Activated naive CD8-positive, alpha-beta T cell treated with anti-CD3 and anti-CD28 coated beads, Interleukin-2, amount 50 U/mL, for 24 hours (primary cell): ENCODE measurements at places on chromosomes 1 and 21.

- no peak for DNase-seq
- H3K27me3 ChIP-seq, result no peaks in the 10 kb centered on the region
- H3K4me1 ChIP-seq, result peaks cover 3% of the 10 kb centered on the region
- peaks cover 23% of the 10 kb centered on the region for H3K36me3 ChIP-seq
- no peak overlapping the region for H3K4me3 ChIP-seq
These were observed 25.2 kb upstream of the IKBKE start for GRCh38 chr1:206445116-206445515.

DNA sequence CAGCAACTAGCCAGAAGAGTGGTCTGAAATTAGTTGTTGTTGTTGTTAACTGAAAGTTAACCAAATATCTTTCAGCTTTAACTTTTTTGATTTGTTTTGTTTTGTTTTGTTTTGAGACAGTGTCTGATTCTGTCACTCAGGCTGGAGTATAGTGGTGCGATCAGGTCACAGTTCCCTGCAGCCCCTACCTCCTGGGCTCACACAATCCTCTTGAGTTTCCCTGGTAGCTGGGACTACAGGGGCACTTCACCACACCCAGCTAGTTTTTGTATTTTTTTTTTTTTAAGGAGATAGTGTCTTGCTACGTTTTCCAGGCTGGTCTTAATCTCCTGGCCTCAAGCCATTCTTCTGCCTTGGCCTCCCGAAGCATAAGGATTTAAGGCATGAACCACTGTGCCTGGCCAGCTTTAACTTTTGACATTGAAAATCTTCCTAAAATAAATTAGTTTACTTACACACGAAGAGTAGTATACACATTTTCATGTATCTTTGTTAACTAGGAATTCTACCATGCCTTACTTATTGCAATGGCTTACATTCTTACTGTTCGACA lies 45.0 kb downstream of the GNG12 start:
- H3K27ac ChIP-seq, result no peak overlapping the region
- H3K4me3 ChIP-seq, result no peak overlapping the region

GRCh38 chr1:198657550-198658064 lies 18.8 kb downstream of the PTPRC start:
- H3K27ac ChIP-seq, result peak overlapping the region; percentile 95
- H3K27me3 ChIP-seq, result no peaks in the 10 kb centered on the region
- peak overlapping the region; percentile 71 for H3K4me3 ChIP-seq
- H3K4me1 ChIP-seq, result peaks cover 76% of the 10 kb centered on the region

- DNase-seq, result no peak
- peaks cover 3% of the 10 kb centered on the region for H3K4me1 ChIP-seq
- H3K27ac ChIP-seq, result no peak overlapping the region
- H3K27me3 ChIP-seq, result no peaks in the 10 kb centered on the region
- H3K4me3 ChIP-seq, result no peak overlapping the region
- no peaks in the 10 kb centered on the region for H3K36me3 ChIP-seq
These were observed 21.5 kb upstream of the OPRD1 start for GRCh38 chr1:28790377-28791035.

GRCh38 chr1:115229016-115229415 lies 109.0 kb downstream of the NGF start:
- H3K36me3 ChIP-seq, result no peaks in the 10 kb centered on the region
- no peak overlapping the region for H3K27ac ChIP-seq
- DNase-seq, result no peak
- no peaks in the 10 kb centered on the region for H3K4me1 ChIP-seq

DNA sequence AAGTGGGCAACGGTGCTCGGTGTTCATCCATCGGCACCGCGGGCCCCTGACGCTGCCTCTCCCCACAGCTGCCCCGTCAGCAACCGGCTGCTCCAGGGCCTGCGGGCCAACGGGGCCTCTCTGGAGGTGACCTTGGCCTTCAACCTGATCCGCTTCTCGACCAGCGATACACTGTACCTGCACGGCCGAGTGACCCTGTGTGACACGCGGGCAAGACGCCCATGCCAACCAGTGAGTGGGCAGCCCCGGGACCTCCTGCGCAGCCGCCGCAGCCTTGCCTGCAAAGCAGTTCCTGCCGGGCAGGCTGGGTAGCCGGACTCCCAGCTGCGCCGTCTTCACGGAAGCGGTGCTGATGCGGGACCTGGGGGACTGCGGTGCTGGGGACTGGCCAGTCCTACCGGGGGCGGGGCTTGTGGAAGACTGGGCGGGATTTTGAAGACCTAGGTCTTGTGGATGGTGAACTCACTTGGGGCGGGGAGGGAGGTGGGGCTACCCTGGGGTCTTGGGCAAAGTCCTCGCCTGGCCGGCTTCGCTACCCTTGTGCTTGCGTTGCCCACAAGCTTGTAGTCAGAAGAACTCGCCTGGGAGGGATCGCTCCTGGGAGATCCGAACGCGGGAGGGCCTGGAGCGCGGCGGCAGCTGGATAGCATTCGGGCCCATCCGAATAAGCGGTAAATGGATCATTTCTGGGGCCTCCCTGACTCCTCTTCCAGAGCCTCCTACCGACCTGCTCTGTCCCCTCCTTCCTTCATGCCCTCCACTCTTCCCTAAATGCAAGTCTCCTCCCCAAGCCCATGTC lies 8.8 kb upstream of the CEP85 start:
- peaks cover 23% of the 10 kb centered on the region for H3K27me3 ChIP-seq
- DNase-seq, result peak; percentile 60
- H3K36me3 ChIP-seq, result no peaks in the 10 kb centered on the region
- peak overlapping the region; percentile 5 for H3K27ac ChIP-seq
- peaks cover 9% of the 10 kb centered on the region for H3K4me1 ChIP-seq
- H3K4me3 ChIP-seq, result peak overlapping the region; percentile 67

- peaks cover 2% of the 10 kb centered on the region for H3K4me1 ChIP-seq
- no peak overlapping the region for H3K27ac ChIP-seq
- no peak for DNase-seq
- H3K4me3 ChIP-seq, result no peak overlapping the region
- H3K36me3 ChIP-seq, result no peaks in the 10 kb centered on the region
These were observed 15.0 kb downstream of the CRNN start for GRCh38 chr1:152398812-152399698.

DNA sequence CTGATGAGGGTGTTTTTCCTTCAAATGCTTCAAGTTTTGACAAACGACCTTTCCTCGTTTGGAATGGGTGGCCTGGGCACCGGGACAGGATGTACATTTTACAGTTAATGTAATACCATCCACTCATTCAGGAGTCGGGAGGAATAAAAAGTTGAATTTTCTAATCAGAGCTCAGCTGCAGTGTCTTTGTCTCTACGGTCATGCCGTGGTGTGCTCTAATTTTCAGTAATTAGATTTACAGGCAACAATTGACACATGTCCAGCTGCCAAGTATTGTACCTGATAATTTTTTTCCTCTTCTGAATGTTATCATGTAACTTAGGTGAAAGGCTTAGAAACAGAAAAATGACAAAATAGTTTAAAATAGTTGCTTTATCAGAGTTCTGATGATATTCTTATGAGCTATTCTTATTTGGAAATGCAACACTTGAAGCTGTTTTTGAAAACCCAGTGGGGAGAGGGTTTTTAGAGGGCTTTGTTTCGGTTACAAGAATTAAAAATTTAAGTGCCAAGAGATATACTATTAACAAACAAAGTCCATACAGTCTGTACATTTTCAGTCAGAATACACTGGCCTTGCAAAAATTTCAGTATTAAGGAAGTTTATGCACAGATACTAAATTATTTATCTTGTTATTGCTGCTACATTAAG lies 1.0 kb downstream of the CDKN2C start:
- peaks cover 28% of the 10 kb centered on the region for H3K4me1 ChIP-seq
- peaks cover 5% of the 10 kb centered on the region for H3K36me3 ChIP-seq
- peaks cover 24% of the 10 kb centered on the region for H3K27me3 ChIP-seq
- H3K4me3 ChIP-seq, result peak overlapping the region; percentile 88

DNA sequence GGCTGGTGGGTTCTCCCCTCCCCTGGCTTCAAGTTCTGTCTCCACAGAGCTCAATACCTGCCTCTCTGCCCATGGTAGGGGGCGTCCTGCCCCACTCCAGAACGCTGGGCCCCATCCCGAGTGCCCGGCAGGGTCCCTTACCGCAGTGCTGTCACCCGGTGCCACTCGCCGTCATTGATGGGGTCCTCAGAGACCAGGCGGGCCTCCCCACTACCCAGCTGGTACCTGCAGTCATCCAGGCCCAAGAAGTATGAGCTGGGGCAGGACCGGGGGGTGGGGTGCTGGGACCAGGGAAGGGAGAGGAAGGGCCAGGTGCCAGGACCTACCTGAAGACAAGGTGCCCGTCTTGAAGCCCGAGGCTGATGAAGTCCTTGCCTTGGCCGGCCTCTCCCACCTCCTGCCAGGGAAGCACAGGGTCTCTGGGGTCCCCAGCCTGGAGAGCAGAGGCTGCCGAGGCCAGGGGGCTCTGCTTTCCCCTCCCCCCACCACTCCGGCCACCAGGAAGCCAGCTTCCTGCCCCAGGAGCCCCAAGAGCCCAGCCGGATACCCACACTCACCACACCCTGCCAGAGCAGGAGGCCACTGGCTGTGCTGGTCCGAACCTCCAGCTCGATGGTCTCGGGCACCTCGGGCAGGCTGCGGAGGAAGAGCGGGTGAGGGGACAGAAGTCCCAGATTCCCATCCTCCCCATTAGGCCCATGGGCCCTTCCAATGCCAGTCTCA lies 12.1 kb downstream of the LDLRAD2 start:
- no peak overlapping the region for H3K4me3 ChIP-seq
- H3K27ac ChIP-seq, result no peak overlapping the region
- no peak for DNase-seq
- no peaks in the 10 kb centered on the region for H3K27me3 ChIP-seq
- no peaks in the 10 kb centered on the region for H3K4me1 ChIP-seq

GRCh38 chr1:39136638-39137037 lies 67.9 kb upstream of the MACF1 start:
- no peaks in the 10 kb centered on the region for H3K27me3 ChIP-seq
- H3K36me3 ChIP-seq, result no peaks in the 10 kb centered on the region
- no peak overlapping the region for H3K27ac ChIP-seq
- no peak overlapping the region for H3K4me3 ChIP-seq
- DNase-seq, result no peak

GRCh38 chr1:162191396-162192305 lies 122.2 kb downstream of the NOS1AP start:
- H3K4me1 ChIP-seq, result no peaks in the 10 kb centered on the region
- no peak overlapping the region for H3K4me3 ChIP-seq
- H3K27ac ChIP-seq, result no peak overlapping the region

- no peak for DNase-seq
- no peaks in the 10 kb centered on the region for H3K27me3 ChIP-seq
- H3K4me1 ChIP-seq, result no peaks in the 10 kb centered on the region
- no peak overlapping the region for H3K27ac ChIP-seq
These were observed 97.5 kb upstream of the KIAA1614 start for GRCh38 chr1:180815188-180815587.

DNA sequence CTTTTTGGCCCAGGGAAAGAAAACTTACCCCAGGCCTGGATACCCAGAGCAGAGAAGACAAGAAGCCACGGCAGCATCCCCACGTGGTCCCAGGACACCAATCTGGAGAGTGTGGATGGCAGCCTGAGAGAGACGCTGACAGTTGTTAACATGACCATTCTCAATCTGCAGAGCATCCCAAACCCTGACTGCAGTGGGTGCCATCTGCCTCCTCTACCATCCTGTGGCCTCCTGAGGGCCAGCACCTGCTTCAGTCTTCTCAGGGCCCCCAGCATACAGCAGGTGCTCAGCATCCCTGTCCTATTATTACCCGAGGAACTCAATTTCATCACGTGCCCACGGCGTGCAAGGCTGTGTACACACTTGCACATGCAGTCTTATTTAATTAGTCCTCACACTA lies 785 bp downstream of the PGLYRP4 start:
- H3K36me3 ChIP-seq, result no peaks in the 10 kb centered on the region
- H3K27ac ChIP-seq, result no peak overlapping the region
- peaks cover 24% of the 10 kb centered on the region for H3K27me3 ChIP-seq
- H3K4me3 ChIP-seq, result no peak overlapping the region
- H3K4me1 ChIP-seq, result peaks cover 25% of the 10 kb centered on the region

- no peaks in the 10 kb centered on the region for H3K36me3 ChIP-seq
- H3K27ac ChIP-seq, result no peak overlapping the region
- H3K4me1 ChIP-seq, result no peaks in the 10 kb centered on the region
- no peak overlapping the region for H3K4me3 ChIP-seq
- H3K27me3 ChIP-seq, result no peaks in the 10 kb centered on the region
These were observed 47.2 kb downstream of the GNG12 start for GRCh38 chr1:67785847-67786753.

GRCh38 chr1:191575746-191576145 lies 582.5 kb upstream of the RGS18 start:
- no peak overlapping the region for H3K4me3 ChIP-seq
- no peaks in the 10 kb centered on the region for H3K27me3 ChIP-seq
- no peak for DNase-seq

DNA sequence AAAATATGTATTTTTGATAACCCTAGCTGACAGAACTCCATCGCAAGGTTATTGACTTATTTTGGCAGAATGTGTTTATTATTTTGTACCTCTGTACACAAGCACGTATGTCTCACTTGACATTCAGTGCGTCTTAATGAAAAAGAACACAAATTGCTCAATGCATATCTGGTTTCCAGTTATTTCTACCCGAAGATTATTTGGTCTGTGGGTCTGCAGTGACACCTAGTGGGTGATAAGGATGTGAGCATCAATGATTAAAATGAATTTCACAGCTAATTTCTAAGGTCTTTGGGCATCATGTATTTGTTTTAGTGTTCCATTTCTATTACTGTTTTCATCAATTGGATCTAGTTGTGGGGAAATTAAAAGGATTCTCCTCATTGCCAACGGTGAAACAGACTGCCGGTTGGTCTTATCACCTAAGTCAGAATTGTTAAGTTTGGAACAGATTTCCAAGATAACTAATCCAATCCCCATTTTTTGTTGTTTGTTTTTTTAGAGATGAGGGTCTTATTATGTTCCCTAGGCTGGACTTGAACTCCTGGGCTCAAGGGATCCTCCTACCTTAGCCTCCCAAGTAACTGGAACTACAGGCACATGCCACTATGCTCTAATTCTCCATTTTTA lies 13.9 kb downstream of the DDX20 start:
- peaks cover 23% of the 10 kb centered on the region for H3K36me3 ChIP-seq
- peak; percentile 28 for DNase-seq

DNA sequence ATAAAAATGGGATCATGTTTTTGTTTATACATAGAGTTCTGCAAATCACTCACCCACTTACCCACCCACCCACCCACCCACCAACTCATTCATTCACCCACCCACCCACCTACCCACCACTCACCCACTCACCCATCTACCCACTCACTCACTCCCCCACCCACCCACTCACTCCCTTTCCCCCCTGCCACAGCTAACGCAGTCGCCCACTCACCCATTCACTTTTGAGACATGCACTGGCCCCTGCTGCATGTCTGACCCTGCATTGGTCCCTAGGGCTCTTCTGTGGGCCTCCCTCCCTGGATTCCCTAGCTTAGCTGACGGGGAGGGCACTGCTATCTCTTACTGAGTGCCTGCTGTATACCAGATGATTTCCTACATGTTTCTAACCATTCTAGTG lies 100.4 kb upstream of the CSF3R start:
- no peaks in the 10 kb centered on the region for H3K36me3 ChIP-seq
- no peak overlapping the region for H3K27ac ChIP-seq
- no peak for DNase-seq

DNA sequence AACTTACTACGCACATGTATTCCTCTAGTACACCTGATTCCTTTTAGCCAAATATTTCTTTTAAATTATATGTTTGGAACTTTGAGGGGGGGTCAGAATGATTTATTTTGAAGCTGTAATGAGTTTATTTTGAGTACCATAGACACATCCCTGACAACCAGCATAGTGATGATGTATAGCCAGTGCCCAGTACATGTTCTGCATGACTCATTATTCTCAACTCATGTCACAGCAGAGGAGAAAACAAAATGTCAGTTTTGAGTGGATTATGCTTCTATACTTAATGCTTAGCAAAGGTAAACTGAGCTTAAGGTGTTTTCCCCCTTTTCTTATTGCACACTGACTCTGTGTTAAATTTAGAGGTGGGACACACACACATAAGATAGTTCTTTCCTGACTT lies 22.4 kb upstream of the LEPR start:
- peaks cover 29% of the 10 kb centered on the region for H3K4me1 ChIP-seq
- H3K36me3 ChIP-seq, result no peaks in the 10 kb centered on the region
- no peaks in the 10 kb centered on the region for H3K27me3 ChIP-seq
- DNase-seq, result no peak
- H3K27ac ChIP-seq, result no peak overlapping the region
